ENCODE measurements at places on chromosomes 5 and 9.

GRCh38 chr9:84874022-84874421 is 204.5 kb downstream of the NTRK2 start:
- no peak for ATAC-seq

GRCh38 chr9:2242831-2243330 is 227.7 kb downstream of the SMARCA2 start:
- no peak for ATAC-seq

DNA sequence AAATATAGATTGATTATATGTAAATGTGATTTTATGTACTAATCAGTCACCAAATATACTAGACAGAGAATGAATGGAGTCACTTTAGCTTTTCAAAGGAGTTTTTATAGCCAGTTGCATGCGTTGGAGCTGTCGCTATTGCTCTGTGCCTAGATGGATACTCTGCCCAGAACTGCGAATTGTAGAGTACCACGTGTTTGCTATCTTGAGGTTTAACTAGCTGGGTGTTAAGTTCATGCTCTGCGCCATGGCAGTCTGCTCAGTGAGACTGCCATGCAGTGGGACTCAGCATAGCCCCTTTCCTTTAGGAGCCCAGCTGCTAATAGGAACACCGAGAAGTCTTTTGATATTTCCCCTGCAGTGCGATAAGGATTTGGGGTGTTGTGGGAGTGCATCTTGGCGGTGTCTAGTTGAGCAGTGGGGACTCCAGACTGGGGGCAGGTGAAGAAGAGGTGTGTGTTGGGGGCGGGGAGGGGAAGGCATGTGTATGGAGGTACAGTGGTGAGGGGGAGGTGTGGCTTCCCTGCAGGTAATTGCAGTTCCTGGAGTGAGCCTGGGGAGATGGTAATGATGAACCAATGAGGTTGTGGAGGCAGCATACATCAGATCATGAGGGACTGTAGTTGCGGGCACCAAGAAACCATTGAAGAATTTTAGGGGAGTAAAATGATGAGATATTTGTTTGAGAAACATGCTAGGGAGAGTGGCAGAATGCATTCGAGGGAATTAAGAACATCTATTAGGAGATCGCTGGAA is 118.9 kb downstream of the TRIO start:
- ATAC-seq, result no peak

DNA sequence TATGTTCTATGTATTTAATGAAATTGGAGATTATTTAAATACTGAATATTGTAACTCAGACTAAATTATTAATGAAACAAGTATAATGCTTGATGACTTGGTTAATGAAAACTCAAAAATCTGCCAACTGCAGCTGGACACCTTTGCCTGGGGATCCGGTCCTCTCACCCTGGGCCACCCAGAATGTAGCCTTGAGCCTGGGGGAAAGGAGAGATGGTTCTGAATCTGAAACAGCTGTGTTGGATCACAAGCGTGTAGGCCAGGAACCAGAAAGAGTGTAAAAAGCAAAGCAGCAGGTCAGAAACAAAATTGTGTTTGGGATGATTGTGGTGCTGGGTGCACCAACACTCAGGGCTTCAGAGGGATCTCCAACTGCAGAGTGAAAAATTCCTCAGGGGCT is 38.5 kb downstream of the ADAMTS16 start:
- ATAC-seq, result no peak

DNA sequence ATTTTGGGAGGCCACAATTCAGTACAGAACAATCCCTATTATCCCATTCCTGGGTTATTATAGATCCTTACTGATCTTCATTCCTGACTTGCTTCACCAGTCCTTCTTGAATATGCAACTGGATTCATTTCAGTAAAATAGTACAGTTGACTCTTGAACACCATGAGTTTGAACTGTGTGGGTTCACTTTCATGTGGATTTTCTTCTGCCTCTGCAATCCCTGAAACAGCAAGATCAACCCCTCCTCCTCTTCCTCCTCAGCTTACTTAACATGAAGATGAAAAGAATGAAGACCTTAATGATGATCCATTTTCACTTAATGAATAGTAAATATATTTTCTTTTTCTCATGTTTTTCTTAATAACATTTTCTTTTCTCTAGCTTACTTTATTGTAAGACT is 8.3 kb upstream of the PDE8B start:
- ATAC-seq, result no peak

GRCh38 chr9:105507096-105507790 is 50.7 kb upstream of the FKTN start:
- no peak for ATAC-seq

DNA sequence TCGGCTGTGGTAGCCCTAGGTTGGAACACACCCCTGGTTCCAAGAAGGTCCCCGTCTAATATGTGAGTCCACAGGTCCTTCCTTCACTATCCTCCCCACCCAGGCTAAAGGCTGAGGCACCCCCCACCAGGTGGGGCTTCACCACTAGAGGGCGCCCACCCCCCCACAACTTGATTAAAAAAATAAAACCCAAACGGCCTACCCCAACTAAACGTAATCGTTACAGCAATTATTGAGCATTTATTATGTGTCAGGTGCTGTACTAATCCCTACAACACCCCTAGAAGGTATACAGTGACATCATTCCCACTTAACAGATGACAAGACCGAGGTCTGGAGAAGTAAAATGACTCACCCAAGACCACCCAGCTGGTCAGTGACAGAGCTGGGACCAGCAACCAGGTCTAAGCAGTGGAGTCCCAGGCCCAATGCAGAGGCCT is 65.0 kb downstream of the FGF18 start:
- ATAC-seq, result no peak

DNA sequence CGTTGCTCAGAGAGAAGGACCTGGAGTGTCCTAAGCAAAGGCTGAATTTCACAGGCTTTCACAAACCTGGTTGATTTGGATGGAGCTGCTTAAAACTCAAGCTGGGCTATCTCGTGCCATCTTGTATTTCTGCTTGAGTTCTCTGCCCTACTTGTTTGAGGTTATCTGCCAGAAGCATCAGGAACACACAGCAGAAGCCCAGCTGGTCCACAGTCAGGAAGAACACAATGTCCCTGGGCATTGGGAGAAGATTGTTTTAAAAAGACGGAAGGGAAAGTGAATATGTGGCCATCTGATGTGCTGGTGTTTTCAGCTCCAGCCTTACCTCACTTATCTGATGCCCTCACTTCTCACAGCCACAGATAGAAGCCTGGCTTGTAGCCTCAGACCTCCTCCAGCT is 32.9 kb upstream of the SLC36A1 start:
- ATAC-seq, result no peak

GRCh38 chr5:143219696-143220095 is 183.8 kb downstream of the NR3C1 start:
- no peak for ATAC-seq

GRCh38 chr9:22136461-22137096 is 127.5 kb upstream of the CDKN2B start:
- no peak for ATAC-seq

- ATAC-seq, result peak; percentile 43
These were observed 677.0 kb upstream of the WWC1 start for GRCh38 chr5:167614294-167615021.

- ATAC-seq, result no peak
These were observed 455.3 kb upstream of the PTGER4 start for GRCh38 chr5:40224421-40224820.

DNA sequence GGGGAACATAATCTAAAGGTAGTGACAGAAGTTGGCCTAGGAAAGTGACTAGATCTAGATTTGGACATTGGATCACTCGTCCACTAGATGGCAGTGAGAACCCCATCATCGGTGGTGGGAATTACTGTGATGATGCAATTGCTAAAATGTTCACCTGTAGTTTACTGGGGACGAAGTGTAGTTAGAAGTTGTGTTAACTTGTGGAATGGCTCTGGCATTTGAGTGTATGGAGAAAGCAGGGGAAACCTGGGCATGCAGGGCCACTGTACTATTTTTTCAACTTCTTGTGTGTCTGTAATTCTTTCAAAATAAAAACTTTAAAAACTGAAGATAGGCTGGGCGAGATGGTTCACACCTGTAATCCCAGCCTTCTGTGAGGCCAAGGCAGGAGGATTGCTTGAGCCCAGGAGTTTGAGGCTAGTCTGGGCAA is 75.5 kb downstream of the PHAX start:
- ATAC-seq, result peak; percentile 64

GRCh38 chr9:93436218-93436617 is 15.3 kb upstream of the FAM120A start:
- ATAC-seq, result no peak

DNA sequence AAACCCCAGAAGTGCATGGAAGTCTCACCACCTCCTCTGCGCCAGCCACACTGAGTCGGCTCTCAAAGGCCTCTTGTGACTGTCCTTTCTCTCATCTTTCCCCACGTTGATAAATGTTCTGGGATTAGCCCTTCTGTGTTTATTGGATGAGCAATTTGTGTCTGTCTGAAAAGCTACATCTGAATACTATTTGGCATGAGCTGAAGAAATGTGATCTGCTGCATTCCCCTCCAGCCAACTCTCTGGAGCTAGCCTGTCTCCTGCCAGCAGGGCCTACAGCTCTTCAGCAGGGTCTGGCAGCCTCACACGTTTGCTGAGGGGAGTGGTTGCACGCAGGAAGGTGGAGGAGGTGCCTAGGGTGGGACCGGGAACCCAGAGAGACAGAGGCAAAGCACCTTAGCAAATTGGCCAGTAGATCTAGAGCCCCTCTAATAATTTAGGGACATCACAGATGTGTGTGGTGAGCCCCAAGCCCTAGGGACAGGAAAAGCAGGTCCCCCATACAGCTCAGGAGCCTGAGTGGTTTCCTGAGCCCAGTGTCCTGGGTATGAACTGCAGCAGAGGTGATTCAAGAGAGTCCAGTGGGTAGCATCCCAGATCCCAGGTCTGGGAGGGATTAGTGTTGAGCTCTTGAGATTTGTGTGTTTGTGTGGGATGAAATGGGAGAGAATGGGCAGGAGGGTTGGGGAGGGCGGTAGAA is 20.5 kb upstream of the B4GALT1 start:
- ATAC-seq, result peak; percentile 78

DNA sequence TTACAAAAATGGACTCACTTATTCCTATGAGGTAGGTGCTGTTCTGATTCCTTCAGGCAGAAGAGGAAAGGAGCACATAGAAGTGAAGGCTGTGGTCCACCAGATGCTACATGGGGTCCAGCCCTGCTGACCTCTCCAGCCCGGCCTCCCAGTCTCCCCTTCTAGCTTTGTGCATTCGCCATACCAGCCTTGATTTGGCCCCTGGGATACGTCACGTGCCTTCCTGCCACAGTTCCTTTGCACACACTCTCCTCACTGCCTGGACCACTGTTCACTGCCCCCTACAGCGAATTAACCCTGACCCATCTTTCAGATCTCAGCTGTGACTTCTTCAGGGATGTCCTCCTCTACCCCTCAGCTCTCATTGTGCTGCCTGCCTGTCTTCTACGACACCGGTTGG is 32.6 kb downstream of the FGF1 start:
- no peak for ATAC-seq

DNA sequence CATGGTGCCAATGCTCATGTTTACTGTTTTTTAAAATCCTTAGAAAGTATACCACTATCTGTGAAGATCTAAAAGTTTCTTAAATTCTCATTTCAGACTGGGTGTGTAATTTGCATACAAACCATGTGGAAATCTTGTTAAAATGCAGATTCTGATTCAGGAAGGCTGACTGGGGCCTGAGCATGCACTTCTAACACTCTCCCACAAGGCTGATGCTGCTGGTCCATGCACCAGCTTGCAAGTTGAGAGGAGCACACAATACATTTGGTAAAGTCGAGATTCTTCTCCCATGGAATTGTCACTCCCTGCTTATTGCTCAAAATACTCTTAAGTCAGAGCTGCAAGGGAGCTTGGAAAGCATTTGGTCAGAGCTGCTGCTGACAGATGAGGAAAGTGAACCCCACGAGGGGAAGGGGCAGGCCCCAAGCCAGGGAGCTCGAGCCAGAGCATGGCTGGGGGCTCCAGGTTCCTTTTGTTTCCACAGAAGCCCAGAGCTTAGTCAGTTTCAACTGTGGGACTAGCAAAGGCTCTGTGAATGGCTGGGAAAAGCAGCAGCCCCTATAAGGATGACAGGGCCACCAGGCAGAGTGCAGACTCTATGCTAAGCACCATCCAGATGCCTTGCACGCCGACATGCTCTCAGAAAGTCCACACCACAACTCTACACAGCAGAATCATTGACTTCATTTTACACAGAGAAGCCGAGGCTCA is 93.5 kb upstream of the HAND1 start:
- ATAC-seq, result no peak

- ATAC-seq, result no peak
These were observed 1.4 kb downstream of the NRARP start for GRCh38 chr9:137300567-137301080.

- ATAC-seq, result peak; percentile 83
These were observed 34.5 kb upstream of the MED27 start for GRCh38 chr9:132114102-132114707.

GRCh38 chr9:37221489-37222106 is 101.2 kb downstream of the ZCCHC7 start:
- no peak for ATAC-seq

DNA sequence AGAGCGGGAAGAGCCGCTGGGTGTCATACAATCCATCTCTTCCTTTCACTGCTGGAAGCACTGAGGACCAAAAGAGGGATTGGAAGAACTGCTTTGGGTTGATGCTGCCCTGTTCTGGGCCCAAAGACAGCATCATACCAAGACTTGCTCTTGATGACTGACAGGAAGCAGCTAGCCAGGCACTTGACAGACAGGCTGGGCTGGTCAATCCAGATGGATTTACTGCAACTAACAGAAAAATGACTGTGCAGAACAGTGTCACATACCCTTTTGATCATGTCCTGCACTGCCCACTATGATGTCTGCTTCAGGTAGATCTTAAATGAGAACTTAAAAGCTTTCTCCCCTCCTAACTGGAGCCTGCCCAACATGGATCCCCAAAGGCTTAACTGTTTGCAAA is 157.6 kb downstream of the CRB2 start:
- no peak for ATAC-seq

GRCh38 chr9:107025260-107026035 is 162.5 kb downstream of the ZNF462 start:
- ATAC-seq, result peak; percentile 85

- no peak for ATAC-seq
These were observed 66.5 kb upstream of the SPIN1 start for GRCh38 chr9:88321764-88322163.

GRCh38 chr5:130090569-130091270 is 186.5 kb downstream of the CHSY3 start:
- ATAC-seq, result no peak

GRCh38 chr5:32343058-32343672 is 30.4 kb upstream of the MTMR12 start:
- ATAC-seq, result no peak

GRCh38 chr5:41087461-41087860 is 16.3 kb upstream of the MROH2B start:
- no peak for ATAC-seq

GRCh38 chr9:72935595-72935994 is 17.3 kb downstream of the ALDH1A1 start:
- ATAC-seq, result peak; percentile 19

All from motor neuron (in vitro differentiated cells).